ENCODE measurements at places on chromosomes 1 and 21.
A peak's percentile ranks its signal among the peaks of the same experiment; 100 is the strongest.

DNA sequence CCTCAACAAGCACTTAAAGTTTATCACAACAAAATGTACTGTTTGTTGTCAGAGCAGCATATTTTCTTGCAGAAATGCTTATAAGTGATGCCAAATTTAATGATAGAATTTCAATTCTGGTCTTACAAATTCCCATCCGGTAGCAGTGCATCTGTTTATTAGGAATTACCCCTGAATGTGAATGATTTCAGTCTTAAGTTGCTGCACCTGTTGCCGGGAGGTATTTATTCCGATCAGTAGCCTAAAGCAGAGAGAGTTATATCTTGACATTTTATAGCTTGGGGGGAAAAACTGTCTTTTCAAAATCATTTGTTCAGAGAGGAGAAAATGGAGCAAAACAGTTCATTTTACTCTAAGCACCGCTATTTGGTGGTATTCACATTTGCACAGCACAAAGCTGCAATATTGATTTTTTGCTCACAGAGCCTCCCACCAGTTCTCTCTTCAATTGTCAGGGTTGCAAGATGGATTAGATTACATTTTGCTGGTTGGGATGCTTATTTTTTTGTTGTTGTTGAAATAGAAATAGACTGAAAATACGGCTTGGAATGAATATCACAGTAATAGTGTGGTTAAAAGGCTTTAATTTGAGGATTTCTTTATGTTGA lies 98.6 kb downstream of the ADGRL2 start:
- DNase-seq, result no peak

GRCh38 chr1:110056776-110057175 lies 13.7 kb downstream of the ALX3 start:
- peak; percentile 28 for DNase-seq

GRCh38 chr1:11854519-11854918 lies 4.2 kb downstream of the NPPB start:
- no peak for DNase-seq

DNA sequence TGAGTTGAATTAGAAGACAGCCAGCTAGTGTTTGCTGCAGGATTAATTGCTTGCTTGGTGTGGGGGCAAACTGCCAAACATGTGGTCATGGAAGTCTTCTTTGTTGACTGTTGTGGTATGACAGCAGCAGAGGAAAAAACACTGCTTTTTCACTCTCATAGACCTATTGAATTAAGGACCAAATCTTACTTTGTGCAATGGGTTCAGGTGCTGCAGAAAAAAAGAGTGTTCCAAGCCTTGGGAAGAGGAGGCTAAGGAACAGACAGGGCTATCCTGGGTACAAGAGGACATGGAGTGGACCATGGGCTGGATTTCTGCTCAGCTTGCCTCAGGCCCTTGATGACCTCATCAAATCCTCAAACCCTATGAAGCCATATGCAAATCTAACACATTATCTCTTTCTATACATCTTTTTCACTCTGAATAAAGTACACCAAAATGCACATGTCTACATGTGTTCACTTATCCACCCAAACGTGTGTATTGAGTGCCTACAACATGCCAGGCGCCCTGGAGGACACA lies 61.5 kb downstream of the SIPA1L2 start:
- DNase-seq, result peak; percentile 15

DNA sequence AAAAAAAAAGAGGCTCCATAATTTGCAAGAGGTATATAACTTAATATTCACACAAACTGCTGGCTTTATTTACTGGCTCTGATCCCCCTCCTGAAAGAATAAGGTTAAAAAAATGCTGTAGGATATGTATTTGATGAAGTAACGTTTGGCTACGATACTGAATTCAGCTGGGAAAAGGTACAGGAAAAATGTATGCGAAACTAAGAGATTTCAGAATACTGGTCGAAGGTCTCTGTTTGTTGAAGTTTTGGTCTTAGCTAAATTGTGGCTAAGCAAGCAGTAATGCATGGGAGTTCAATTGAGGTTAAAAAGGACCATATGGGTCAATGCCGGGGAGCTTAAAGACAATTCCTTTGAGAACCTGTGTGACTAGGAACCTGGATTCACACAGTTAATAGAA lies 355.5 kb upstream of the NCAM2 start:
- no peak for DNase-seq

- no peak for DNase-seq
Observed at GRCh38 chr1:207965392-207966387, 54.8 kb upstream of the CD34 start.

- no peak for DNase-seq
Observed at GRCh38 chr1:167781558-167781957, 59.8 kb downstream of the MPZL1 start.

DNA sequence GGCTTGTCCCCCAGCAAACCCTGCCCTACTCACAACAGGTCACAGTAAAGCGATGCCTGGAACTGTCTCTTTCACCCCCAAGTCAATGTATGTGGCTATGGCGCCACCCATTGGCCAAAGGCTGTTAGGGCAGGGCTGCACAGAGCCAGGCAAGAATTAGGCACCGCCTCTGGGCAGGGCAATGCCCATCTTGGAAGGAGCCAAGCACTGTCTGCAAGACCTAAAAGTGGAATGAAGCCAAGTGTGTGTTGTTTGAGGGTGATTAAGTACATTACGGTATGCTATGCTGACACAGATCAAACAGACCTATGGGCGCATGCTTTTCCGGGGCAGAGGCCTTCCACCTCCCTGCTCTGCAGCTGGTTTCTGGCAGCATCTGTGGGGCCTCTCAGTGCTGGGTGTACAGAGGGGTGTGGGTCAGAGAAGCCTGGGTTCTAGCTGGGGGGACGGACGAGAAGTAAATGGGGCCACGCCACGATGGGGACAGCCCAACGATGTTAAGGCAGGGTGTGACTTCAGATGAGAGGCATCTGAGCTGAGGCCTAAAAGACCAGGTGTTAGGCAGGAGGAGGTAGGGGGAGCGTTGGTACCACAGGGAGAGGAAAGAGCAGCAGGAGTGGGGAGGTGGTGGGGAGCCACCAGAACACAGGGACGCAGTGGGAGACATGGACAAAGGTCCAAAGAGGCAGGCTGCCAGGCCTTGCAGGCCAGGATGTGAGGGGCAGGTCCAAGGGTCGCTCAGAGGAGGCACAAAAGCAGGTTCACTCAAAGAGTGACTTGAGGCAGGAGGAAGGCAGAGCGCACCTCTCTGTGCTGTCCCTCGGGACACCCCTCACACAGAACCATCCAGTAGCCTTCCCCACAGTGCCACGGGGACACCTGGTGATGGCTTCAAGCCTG lies 49.8 kb downstream of the ACOT7 start:
- DNase-seq, result peak; percentile 86

DNA sequence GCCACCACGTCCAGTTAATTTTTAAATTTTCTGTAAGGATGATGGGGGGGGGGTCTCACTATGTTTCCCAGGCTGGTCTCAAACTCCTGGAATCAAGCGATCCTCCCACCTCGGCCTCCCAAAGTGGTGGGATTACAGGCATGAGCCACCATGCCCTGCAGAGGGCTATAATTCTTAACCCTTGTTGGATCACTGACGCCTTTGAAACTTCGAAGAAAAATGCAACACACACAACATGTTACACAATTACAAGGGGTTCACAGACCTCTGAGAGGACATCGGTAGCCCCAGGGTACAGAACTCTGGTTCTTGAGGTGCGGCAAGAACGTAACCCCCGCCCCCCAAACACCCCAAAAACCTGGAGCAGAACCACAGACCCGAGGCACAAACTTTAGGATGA lies 8.4 kb upstream of the LUZP1 start:
- DNase-seq, result no peak

- peak; percentile 52 for DNase-seq
Observed at GRCh38 chr1:19010995-19011844, 54.7 kb upstream of the IFFO2 start.

- DNase-seq, result no peak
Observed at GRCh38 chr1:197342669-197343068, 74.6 kb downstream of the CRB1 start.

- no peak for DNase-seq
Observed at GRCh38 chr1:225476100-225476511, 48.3 kb upstream of the LBR start.

GRCh38 chr21:24895885-24896734 lies 711.2 kb downstream of the MRPL39 start:
- peak; percentile 51 for DNase-seq

DNA sequence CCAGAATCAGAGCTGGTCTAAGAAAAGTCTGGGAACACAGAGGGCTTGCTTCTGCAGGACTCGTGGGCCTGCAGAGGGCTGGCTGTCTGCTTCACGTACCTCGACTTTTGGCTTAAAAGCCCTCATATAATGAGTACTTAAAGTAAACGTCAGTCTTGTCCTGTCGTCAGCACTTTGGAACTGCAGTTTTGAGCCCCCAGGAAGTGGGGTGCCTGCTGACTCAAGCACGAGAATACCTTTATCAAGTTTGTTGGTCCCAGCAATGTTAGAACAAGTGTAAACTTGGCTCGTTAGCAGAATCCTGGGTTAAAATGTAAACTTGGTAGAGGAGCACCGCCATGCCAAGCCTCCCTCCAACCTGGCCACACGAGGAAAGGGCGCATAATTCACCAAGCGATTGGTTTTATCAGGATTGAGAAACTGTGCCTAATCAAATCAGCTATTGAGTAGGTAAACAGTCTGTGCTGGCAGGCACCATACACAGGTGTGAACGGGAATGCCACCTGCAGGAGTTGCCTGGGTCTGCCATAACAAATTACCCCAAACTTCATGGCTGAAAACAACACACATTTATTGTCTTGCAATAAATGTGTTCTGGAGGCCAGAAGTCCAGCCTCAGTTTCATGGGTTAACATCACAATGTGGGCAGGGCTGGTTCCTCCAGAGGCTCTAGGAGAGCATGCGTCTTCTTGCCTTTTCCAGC lies 45.0 kb upstream of the FHAD1 start:
- no peak for DNase-seq

GRCh38 chr1:61457526-61458040 lies 267.4 kb downstream of the TM2D1 start:
- DNase-seq, result no peak

GRCh38 chr21:31557421-31558188 lies 101.9 kb upstream of the SOD1 start:
- DNase-seq, result no peak

GRCh38 chr1:8701794-8702471 lies 115.5 kb downstream of the RERE start:
- no peak for DNase-seq

- no peak for DNase-seq
Observed at GRCh38 chr1:183019139-183019740, 4.0 kb upstream of the LAMC1 start.

GRCh38 chr1:6475381-6476133 lies 9.6 kb upstream of the TNFRSF25 start:
- DNase-seq, result peak; percentile 49

GRCh38 chr1:110370827-110371226 lies 20.0 kb downstream of the SLC16A4 start:
- no peak for DNase-seq

- peak; percentile 32 for DNase-seq
Observed at GRCh38 chr1:225772848-225773247, 4.8 kb upstream of the SRP9 start.

GRCh38 chr1:156106624-156107488 lies 7.7 kb upstream of the LMNA start:
- DNase-seq, result no peak

DNA sequence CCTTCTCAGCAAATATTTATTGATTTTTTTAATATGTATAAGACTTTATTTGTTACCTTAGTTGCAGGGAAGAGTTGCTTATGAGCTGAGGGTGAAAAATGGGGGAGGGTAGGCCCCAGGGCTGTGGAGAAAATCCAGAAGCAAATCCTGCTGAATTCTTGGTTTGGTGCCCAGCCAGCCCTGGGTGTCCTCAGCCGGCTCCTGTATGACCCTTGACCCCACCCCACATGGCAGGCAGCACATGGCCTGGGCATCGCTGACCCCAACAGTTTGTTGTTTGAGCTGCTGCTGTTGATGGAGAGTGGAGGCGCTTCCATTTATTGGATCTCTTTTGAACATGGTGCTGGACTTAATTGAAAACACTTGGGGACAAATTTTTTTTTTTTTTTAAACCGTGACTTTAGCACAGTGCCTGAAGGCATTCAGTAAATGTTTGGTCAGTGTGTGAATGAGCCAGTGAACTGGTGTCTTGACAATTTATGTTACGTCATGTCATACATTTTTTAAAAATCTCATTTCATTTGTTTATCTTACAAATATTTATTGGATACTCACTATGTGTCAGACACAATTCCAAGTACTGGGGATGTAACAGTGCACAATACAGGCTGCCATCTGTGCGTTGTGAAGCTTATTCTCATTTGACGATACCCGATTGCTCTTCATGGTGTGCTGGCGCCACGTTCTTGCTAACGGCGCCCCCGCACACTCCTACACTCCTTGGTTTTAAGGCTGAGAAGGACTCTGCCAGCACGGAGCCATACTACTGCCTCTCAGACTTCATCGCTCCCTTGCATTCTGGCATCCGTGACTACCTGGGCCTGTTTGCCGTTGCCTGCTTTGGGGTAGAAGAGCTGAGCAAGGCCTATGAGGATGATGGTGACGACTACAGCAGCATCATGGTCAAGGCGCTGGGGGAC lies 98.8 kb downstream of the MTR start:
- DNase-seq, result no peak

- no peak for DNase-seq
Observed at GRCh38 chr1:244705261-244706234, 52.6 kb downstream of the DESI2 start.

Data from SK-MEL-5 (cell line).